ENCODE measurements at places on chromosomes 2 and 18.

DNA sequence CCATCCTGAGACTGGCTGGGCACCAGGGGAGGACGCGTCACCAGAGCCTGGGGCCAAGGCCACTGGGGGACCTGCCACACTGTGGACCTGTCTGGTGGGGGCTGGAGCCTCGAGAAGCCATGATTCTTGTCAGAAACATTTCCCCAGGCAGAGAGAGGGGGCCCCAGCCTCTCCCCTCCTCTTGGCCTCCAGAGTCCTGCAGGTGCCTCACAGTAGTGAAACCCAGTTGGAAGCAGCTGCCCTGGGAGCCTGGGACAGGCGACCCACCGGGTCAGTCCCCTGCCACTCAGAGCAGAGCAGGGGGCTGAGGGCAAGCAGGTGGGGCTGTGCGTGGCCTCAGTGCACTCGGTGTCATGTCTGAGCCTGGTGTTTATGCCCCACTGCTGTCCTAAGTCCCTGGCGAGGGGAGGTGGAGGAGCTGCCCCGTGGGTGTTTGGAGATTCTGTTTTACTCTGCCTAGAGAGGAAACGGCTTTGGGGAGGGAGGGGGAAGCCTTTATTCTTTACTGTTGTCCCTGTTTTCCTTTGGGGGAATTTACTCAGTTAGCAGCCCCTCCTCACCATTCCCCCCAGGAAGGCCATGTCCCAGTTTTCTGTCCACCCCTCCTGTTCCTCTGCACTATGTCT is 7.7 kb downstream of the OXER1 start:
- DNase-seq: no peak

- no peak for DNase-seq
Measured at GRCh38 chr2:179963626-179964025, 43.5 kb downstream of the CWC22 start.

DNA sequence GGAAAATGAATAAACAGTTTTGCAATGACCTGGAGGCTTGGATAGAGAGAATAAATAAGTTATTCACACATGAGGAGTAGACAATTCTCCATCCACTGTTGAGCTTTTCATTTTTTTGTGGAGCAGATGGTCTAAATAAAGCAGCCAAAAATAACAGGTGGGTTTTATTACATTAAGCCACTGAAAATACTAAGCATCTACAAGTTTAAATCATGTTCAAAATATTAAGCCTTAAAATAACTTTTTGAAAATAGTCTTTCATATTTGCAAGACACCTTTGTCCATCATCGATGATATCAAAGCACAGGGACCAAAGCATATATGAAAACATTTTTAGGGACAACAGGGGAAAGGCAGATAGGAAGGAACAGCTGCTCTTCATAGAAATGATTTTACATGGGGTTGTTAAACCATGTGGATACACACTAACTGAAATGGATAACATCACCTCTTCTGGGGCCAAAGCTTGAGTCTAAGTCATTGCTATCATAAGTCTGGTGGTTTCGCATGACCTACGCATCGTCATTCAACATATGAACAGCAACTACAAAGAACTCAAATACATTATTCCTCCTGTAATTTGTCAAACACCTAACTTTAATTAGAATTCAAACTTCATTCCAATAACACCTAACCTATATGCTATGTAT is 197.6 kb upstream of the CHST9 start:
- no peak for DNase-seq

- DNase-seq: no peak
Measured at GRCh38 chr2:45816272-45816671, 164.8 kb downstream of the PRKCE start.
